ENCODE measurements at places on chromosomes 1 and 21.

- DNase-seq: no peak
Observed at GRCh38 chr1:112255080-112255479, 140.9 kb upstream of the CTTNBP2NL start.

- no peak for DNase-seq
Observed at GRCh38 chr1:52623812-52624211, 9.2 kb upstream of the SHISAL2A start.

DNA sequence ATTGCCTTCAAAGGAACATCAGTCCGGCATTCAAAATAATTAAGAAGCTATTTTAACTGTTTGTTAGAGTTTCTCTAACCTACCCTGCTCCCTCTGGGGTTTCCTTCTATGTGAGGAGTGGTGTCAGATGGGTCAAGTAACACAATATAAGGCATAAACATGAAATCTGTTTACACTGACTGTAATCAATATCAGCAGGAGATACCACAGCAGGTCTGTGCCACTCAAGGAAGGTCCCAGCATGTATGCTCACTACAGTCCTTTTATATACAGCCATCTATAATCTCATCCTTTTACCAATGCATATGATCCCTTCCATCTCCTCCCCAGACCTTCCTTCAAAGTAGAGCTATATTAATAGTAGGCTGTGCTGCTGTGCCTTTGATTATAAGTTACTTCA is 25.4 kb downstream of the EEIG2 start:
- no peak for DNase-seq

DNA sequence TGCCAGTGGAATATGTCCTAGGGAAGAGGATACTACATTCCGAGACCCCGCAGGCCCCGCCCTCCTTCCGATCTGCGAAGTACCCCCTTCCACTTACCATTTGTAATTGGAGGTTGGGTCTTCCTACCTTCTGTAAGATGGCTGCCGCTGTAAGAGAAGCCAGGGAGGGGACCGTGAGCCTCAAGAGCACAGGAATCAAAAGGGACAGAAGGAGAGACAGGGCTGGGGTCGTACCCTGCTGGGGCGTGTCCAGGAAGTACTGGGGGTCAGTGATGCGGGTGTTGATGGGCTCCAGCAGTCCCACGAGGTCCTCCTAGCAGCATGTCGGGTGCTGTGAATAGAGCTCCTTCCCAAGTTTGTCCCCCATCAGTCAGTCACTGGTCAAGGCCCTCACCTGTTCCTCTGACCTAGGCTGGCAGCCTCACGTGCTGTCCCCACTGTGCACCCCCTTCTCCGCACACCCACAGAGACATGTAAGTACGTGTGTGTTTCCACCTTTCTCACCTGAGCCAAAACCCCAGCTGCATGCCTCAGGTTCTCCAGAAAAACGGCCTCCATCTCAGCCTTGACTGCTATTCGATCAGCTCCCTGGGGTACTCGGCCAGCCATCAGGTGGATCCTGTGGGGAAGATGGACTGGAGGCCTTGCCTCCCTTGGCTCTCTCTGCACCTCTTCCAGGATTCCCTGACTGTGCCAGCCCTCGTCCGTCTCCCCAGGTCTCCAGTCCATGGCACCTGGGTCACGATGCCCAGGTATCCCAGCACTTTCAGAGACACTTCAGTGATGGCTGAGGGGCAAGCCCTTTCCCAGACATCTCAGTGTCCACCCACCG is 1.8 kb downstream of the HYI start:
- no peak for DNase-seq

GRCh38 chr1:157624471-157624870 is 26.6 kb upstream of the FCRL4 start:
- DNase-seq: no peak

DNA sequence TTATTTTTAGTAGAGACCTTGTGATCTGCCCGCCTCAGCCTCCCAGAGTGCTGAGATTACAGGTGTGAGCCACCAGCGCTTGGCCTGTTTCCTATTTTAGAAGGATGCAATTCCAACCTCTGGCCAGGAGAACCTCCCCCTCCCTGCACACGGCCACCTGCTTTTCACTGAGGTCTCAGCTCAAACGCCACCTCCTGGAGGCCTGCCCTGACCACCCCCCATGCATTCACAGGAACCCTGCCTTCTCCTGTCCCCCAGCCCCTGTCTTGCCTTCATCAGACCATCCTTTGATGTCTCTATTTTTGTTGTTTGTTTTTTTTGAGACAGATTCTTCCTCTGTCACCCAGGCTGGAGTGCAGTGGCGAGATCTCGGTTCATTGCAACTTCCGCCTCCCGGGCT is 2.3 kb downstream of the SRM start:
- no peak for DNase-seq

DNA sequence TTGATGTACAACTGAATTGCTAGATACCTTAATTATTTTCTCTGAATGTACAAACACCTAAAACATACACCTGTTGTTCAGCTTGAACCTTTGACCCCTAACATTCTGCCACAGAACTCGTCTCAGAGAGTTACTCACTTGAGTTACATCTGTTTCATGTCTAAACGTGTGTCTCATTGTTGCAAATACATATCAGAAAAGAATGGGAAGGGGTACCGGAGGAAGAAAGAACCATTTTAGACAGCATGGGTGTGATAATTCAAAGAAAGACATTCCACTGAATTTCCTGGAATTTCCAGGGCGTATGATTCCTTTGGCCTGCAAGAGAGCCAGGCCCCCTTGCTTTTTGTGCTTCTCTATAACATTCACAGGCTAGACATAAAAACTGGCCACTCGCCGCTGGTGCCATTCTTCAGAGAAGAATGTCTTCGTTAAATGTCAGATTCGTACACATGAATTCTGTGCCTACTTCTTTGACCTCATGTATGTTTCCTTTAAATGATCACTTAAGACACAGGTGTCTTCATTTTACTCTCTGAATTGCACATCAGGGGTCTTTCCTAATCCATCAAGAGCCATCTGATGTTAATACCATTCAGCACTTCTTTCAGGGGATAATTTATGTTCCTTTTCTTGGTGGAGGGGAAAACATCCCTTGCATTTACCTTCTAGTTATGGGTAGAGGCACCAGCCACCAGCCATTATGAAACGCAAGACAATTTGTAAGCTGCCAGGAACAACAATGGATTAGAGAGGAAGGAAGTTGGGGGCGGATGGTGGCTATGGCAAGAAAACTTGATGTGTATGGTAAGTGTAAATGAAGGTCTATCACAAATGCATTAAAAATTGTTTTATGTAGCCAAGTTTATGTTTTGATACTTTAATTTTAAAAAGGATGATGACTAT is 12.7 kb downstream of the ATF3 start:
- DNase-seq: no peak

GRCh38 chr1:229349463-229350385 is 6.9 kb upstream of the CCSAP start:
- DNase-seq: no peak

DNA sequence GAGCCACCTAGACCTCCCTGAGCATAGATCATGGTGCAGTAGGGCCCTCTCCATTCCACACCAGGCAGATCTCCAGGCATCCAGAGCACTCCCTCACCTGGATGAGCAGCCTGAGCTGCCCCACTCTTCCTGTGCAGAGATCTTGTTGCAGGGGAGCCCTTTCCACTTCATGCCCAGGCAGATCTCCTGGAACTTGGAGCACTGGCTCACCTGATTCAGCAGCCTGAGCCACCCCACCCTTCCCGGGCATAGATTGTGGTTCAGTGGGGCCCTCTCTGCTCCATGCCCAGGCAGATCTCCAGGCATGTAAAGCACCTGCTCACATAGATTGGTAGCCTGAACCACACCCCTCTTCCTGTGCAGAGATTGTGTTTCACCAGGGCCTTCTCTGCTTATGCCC is 78.0 kb downstream of the SEC16B start:
- no peak for DNase-seq

DNA sequence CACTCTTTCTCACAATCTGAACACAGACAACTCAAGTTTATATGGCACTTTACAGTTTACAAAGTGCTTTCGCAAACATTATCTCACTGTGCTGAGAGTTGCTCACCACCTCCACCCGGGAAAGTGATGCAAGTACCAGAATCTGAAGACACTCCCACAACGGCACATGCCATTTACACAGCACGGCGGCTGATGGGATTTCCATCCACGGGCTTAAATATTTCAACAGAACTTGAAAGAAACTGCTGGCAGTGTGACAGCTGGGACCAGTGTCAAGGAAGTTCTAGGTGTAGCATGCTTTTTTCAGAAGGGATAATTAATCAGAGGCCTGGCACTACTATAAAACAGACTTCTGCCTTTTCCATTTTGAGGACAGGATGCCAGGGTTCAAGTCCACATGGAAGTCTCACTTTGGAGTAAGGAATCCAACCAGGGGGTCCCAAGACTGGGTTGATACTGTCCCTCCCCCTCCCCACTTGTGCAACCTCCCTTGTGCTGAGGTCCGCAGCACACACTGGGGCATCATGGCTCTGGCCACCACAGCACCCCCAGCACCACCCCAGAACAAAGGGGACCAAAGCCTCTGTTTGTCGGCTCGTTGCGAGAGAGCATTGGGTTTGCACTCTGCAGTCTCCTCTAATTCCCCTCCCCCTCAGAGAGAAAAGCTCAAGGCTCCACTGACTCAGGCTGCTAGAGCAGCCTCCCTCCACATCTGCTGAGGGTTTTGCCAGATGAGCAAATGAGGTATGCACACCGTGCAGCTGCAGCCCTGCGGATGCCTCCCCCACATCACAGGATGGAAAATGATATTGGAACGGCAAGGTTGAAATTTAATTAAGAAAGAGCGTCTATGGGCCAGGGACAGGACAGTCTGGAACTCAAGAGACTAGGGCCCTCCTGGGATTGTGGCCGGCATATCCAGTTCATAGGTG is 154.9 kb downstream of the TGFBR3 start:
- no peak for DNase-seq

GRCh38 chr1:228145463-228146416 is 4.0 kb upstream of the GJC2 start:
- no peak for DNase-seq

- DNase-seq: no peak
Observed at GRCh38 chr1:18883079-18883478, 19.3 kb downstream of the ALDH4A1 start.

DNA sequence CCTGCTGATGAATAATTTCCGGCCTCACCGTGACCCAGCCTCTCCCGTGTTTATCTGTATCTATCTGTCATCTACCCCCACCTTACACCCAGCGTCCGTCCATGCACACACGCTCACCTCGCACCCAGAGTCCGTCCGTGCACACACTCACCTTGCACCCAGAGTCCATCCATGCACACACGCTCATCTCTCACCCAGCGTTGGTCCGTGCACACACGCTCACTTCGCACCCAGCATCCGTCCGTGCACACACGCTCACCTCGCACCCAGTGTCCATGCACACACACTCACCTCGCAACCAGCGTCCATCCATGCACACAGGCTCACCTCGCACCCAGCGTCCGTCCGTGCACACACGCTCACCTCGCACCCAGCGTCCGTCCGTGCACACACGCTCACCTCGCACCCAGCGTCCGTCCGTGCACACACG is 25.0 kb upstream of the COL18A1 start:
- no peak for DNase-seq

GRCh38 chr1:243548516-243548915 is 292.7 kb downstream of the SDCCAG8 start:
- no peak for DNase-seq
